Sciatic nerve (tissue), 2 donors: ENCODE measurements at places on chromosomes 3 and 15. TPM values are rescaled to one million over a fixed set of nuclear protein-coding genes. Genes with fewer than 3 reads are reported as not detected.

Gene IL17RD
- total RNA-seq = 14.8 TPM

Gene RHCG
- not detected for total RNA-seq

Gene PROK2
- 3.0 TPM for total RNA-seq

Gene STRIT1
- total RNA-seq = not detected

Gene CELF6
- 3.3 TPM for total RNA-seq

Gene CFAP161
- not detected for total RNA-seq

Gene HESX1
- total RNA-seq = 0.89 TPM

Gene ARGFX
- total RNA-seq = not detected

Gene SEMA4B
- total RNA-seq = 55.9 TPM

Gene PCBP4
- total RNA-seq = 145 TPM

Gene DPP8
- 39.4 TPM for total RNA-seq

Gene NPAP1
- not detected for total RNA-seq

Gene BUB1B
- 0.67 TPM for total RNA-seq

Gene ZNF385D
- total RNA-seq = 32.3 TPM

Gene CNTN4
- total RNA-seq = 80.0 TPM

Gene SAMD7
- not detected for total RNA-seq

Gene LDHAL6B
- total RNA-seq = not detected

Gene WHAMM
- total RNA-seq = 14.2 TPM

Gene DUOX1
- total RNA-seq = 5.9 TPM

DNA sequence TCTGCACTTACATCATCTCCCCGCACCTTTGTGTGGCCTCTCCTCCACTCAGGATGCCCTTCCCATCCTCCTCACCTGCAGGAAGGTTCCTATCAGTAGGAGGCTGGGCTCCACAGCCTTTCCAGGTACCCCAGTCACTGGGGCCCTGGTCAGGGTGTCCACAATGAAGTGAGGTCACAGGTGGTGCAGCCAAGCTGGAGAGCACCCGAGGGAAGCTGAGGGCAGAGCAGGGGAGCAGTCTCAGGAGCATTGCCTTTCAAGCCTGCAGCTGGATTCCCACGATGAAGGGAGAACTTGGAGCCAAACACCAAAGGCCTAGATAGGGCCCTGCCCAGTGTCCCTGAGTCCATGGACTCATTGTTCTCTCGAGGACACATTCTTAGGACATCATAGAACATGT, 23.6 kb downstream of the MGLL start:
- DNase-seq = peak; percentile 31

- no peak for DNase-seq
Measured at GRCh38 chr3:70740872-70741271, 428.4 kb upstream of the MDFIC2 start.

GRCh38 chr3:142418926-142419592, 28.8 kb downstream of the XRN1 start:
- DNase-seq = no peak

DNA sequence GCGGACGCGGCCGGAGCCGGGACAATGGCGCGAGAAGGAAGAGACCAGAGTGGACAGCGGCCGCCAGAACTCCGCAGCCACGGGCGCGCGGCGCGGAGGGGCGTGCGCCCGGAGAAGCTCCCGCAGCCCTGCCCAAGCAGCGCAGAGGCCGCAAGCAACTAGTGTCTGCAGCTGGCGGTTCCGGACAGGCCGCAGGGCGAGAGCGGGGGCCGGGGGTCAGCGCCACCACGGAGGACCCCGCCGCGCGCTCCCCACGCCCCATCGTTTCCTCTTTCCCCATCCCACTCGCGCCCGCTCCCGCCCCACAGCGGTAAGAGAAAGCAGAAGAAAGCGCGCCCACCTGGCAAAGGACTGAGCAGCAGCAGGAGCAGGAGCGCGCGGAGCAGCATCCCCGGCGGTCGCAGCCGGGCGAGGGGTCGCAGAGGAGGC, 440 bp downstream of the PRTG start:
- peak; percentile 72 for DNase-seq

DNA sequence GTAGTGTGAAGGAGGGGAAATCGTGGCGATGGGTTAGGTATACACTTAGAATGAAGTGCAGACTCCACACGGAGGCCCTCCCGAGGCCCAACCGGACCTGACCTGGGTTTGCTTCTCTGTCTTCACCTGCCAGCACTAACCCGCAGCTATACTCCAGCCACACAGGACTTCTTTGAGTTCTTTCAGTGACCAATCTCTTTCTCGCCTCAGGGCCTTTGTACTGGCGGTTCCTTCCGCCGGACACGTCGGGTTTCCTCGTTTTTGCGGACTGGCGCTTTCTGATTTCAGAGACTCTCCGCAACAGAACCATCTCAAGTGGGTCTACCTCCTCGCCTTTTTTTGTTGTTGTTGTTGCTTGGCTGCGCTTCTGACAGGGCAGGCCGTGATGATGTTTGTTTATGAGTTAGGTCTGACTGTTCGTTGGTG, at the start of gene NEIL1:
Gene NEIL1, plus strand, starts transcription at position 244 of the 426 bp plus-strand sequence. CDS start 1,867 bp downstream, outside the sequence.
- DNase-seq = no peak

DNA sequence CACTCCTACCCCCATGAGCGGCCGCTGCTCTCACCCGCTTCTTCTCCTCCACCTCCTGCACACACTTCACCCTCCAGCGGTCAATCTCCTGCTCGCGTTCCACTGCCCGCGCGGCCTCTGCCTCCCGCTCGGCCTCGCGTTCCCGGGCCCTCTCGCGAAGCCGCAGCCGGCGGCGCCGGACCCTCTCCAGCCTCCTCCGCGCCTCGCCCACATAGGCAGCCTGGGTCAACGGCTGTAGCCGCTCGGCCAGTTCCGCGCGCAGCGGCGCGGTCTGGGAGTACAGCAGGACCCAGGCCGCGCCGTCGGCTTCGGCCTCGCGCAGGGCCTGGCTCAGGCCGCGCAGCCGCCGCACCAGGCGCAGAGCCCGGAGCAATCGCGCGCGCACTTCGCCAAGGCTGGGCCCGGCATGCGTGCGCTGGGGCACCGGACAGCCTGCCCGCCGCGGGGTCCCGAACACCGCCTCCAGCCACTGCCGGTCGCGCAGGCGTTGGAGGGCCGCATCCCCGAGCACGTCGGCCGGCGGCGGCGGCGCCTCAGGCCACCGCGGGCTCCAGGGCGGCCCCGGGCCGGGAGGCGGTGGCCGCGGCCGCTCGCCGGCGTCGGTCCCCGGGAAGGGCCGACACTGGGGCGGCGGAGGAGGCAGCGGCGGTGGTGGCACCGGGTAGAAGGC, 595 bp downstream of the PDCD7 start:
- peak; percentile 60 for DNase-seq

DNA sequence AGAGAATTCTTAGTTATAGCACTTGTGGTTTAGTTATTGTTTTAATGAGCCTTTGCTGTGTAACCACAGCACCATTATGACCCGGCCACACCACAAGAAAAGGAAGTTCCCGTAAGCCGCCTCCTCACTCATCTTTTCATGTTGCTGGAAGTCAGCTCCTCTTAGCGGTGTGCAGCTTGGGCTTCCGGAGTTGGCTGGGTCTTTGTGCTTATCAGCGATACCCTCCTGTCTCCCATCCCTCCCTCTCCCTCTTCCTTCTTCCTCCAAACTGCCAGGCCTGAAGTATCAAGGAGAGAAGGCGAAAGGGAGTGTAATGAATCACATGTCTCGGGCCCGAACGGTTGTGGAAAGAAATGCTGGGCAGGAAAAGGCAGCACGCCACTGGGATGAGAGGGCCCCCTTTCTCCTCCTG, 353.5 kb downstream of the MCTP2 start:
- peak; percentile 63 for DNase-seq

DNA sequence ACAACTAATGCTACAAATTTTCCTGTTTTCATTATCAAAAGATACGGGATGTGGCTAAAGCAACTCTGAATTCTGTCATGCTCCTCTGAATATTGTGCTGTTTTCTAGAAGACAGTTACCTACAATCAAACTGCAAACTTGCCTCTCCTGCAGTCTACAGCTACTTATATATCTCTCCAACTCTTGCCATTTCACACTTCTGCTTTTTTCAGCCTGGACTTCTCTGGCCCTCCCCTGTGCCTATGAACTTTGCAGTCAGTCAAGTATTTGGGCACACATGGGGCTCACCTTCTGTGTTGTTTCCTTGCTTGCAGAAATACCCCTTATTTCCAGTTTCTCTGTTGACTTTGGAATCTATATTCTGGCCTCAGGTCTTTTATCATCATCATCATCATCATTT, 575.6 kb downstream of the GRM7 start:
- DNase-seq = no peak

DNA sequence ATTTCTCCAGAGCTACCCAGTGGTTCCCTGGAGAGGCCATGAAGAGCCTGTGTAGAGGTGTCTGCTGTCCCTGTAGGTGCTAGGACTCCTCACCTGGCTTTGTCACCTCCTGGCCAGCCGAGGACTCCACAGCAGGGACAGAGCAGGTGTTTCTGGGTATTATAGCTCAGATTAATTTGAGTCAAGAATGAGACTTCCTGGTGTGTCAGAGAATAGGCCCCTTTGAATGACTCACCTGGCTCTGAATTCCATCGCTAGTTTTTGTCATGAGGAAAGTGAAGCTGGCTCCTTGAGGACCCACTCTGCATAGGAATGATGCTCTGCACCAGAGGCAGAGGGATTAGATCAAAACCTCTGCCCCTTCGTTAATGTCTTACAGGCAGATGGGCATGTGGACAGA, 167.5 kb upstream of the TOPAZ1 start:
- no peak for DNase-seq

DNA sequence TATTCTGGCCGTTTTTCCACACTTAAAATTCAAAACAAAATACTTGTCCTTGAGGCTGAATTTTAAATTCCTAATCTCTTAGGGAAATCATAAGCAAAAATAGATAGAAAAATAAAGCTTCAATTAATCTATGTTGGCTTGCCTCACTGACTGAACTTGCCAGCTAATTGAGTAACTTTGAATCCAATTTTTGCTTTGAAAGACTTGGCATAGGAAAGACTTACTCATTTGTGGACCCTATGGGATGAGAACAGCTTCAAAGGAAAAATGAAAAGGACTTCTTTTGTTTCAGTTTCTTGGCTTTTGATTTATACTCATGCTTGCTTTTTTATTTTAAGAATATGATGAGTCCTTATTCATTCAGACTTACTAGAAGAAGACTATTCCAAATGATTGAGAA, 370.7 kb upstream of the RARB start:
- DNase-seq = no peak

DNA sequence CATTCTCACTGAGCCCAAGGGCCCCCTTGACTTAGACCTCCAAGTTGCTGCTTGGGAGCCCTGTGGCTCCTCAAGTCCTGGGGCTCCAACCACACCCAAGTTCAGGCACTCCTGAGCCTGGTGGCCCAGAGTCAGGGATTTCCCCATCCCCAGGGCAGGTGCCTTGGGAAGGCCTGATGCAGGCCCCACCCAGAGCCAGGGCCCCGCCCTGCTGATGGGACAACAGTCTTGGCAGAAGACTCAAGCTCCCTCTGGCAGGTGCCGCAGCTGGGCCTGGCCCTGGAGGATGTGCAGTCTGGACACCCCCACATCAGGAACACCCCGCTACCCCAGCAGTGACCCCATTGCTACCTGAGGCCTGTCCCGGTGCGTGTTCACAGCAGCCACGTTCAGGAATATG, 17.7 kb upstream of the SHISA5 start:
- DNase-seq = no peak

DNA sequence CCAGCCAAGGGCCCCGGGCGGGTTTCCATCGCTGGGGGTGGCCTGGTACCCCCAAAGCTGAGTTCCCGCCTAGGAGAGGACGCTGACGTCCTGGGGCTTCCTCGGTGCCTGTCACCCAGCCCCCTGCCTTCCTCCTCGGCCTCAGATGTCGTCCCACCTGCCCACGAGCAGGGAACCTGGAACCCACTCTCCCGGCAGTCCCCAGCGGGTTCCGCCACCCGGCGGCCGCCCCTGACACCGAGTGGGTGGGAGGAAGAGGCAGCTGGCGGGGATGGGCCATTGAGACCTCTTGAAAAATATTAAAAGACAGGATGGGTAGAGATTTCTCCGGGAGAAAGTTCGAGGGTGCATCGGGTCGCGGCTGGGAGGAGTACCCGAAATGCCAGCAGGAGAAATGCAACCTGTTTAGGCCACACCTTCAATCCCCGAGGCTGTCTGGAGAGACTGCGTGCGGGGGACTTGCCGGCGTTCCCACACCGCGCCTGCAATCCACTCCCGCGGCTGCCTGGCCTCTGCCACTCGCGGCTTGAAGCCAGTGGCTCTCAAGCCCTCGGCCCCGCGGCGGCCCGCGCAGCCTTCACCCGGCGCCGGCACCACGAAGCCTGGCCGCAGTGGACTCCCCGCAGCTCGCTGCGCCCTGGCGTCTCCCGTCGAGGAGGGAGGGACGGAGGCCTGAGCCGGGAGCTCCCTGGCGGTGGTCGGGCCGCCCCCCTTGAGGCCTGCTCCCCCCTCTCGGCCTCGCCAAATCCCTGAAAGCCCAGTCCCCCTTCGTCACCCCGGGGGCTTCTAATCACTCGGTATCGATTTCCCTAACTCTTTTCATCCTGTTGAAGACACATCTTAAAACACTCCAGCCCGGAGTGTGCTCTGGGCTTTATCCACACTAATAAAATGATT, 8.6 kb upstream of the NR2F2 start:
- peak; percentile 72 for DNase-seq

GRCh38 chr3:64575211-64575844, 112.5 kb downstream of the ADAMTS9 start:
- no peak for DNase-seq

- no peak for DNase-seq
Measured at GRCh38 chr3:106281221-106281620, 412.4 kb upstream of the CBLB start.

GRCh38 chr15:62472616-62473299, 307.7 kb upstream of the C2CD4B start:
- no peak for DNase-seq

GRCh38 chr3:10635446-10636076, 130.2 kb upstream of the ATP2B2 start:
- DNase-seq = peak; percentile 15

GRCh38 chr15:33915571-33916407, 52.5 kb upstream of the CHRM5 start:
- DNase-seq = no peak

GRCh38 chr3:100150473-100150872, 36.2 kb upstream of the FILIP1L start:
- DNase-seq = no peak

DNA sequence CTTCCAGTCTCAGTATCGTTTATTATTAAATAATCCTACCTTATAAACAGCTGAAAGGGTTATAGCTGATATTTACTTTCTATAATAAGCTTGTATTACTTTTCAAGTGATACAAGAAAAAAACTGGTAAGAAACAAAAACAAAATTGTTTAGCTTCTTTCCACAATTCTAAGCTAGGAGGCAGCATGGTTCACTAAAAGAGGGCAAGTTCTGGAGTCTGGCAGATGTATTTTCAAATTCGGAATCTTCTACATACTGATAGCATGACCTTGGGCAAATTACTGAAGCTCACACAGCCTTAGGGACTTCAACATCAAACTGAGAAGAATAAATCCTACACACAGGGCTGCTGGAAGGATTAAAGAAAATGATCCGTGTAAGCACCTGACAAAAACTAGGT, 15.4 kb downstream of the C15orf62 start:
- no peak for DNase-seq

DNA sequence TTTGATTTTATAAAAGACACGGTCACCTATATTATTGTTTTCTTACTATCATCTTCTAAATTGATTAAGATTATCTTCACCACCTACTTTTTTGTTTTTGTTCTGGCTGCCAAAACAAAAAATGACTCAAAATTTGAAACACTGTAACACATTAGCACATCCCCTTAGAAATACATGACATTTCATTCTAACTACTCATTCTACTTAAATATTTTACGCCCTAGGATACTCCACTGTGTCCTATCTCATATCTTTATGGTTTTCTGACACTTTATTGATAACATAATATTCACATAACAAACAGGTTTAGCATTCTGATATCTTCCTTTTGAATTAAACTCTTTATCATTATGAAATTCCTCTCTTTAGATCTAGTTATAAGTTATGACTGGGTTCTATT, 656.2 kb downstream of the GBE1 start:
- DNase-seq = no peak

GRCh38 chr3:111769110-111769991, 89.7 kb upstream of the PHLDB2 start:
- DNase-seq = no peak
